ENCODE measurements at places on chromosomes 2 and 18.

- no peak for DNase-seq
Observed at GRCh38 chr2:223860809-223861738, 23.7 kb upstream of the AP1S3 start.

GRCh38 chr2:33444967-33445366 lies 31.5 kb upstream of the RASGRP3 start:
- DNase-seq, result no peak

DNA sequence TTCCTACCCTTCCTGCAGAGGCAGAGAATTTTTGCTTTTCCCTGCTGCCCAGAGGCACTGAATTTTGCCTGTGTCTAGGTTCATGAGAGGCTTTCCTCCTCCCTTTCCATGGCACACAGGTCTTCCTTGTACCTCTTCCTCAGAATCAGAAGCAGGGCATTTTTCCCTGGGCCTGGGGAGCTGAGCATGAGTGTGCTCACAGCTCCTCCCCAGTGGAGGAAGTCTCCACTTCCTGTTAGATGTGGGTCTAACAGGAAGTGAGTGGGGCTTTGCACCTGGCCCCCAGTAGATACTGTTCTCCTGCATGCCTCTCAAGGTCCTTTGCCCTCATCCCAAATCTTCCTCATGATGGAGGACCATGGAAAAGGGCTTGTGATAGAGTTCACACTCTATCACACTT lies 297.2 kb upstream of the FIGN start:
- no peak for DNase-seq

- DNase-seq, result no peak
Observed at GRCh38 chr2:117360586-117360985, 453.9 kb upstream of the DDX18 start.

- DNase-seq, result peak; percentile 54
Observed at GRCh38 chr2:195579776-195580555, 77.1 kb upstream of the SLC39A10 start.

- DNase-seq, result no peak
Observed at GRCh38 chr2:188293601-188294351, 2.1 kb downstream of the GULP1 start.

DNA sequence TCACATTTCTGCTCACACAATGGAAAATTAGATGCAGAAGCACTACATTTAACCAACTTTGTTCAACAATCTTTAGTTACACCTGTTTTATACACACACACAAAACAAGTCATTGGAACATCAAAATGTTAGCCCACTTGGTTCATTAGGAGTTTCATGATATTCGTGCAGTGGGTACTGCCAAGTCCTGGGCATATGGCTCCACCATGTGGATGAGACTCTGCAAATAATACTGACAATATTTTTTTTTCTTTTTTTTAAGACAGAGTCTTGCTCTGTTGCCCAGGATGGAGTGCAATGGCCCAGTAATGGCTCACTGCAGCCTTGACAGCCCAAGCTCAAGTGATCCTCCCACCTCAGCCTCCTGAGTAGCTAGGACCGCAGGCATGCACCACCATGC lies 34.5 kb upstream of the GRB14 start:
- no peak for DNase-seq

- no peak for DNase-seq
Observed at GRCh38 chr2:45901468-45902032, 250.1 kb downstream of the PRKCE start.

- DNase-seq, result peak; percentile 42
Observed at GRCh38 chr2:102256276-102256675, 55.1 kb upstream of the IL1RL1 start.

- DNase-seq, result no peak
Observed at GRCh38 chr18:63961435-63961980, 8.4 kb upstream of the SERPINB8 start.

DNA sequence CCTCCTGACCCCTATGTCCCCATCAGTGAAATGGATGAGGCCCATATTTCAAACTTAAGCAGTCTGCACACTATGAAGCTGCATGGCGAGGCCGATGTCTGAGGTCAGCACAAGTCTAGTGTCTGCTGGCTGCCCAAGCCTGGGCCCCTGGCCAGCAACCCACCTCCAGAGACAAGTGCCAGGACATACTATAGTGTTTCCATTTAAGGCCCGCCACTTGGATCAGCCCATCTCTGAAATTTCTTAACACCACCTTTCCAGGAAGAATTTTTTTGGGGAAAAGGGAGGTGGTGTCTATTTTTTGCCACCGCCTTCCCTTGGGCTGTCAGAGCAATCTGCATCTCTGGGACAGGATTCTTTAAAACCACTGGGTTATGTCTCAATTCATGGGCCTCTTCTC lies 1.8 kb downstream of the ACVR1 start:
- DNase-seq, result no peak

- no peak for DNase-seq
Observed at GRCh38 chr18:11322716-11323115, 173.3 kb upstream of the PIEZO2 start.

- no peak for DNase-seq
Observed at GRCh38 chr2:8249141-8249540, 432.7 kb upstream of the ID2 start.

DNA sequence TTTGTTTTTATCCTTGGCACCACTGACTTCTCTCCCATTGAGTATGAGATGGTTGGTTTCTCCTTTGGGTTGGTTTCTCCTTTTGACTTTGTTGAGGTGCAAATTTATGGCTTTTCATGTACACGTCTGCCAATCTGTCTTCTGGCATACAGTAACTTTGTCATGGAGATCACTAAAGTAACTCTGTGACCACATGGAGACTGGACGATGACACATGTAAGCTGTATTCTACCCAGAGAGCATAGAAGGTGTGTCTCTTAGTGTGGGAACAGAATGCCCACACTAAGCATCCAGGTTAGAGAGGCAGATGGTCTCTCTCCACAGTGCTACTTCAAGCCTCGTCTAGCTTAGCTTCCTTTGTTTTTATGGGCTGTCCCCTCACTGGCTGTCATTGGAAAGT lies 897.5 kb downstream of the SUCLG1 start:
- DNase-seq, result no peak

DNA sequence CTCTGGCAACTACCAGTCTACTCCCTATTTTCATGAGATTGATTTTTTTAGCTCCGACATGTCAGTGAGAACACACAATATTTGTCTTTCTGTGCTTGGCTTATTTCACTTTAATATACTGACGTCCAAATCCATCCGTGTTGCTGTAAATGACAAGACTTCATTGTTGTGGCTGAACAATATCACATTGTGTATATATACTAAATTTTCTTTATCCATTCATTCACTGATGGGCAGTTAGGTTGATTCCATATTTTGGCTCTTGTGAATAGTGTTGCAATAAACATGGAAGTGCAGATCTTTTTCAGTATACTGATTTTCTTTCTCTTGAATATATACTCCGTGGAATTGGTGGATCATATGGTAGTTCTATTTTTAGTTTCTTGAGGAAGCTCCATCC lies 5.8 kb upstream of the TTC21B start:
- no peak for DNase-seq

DNA sequence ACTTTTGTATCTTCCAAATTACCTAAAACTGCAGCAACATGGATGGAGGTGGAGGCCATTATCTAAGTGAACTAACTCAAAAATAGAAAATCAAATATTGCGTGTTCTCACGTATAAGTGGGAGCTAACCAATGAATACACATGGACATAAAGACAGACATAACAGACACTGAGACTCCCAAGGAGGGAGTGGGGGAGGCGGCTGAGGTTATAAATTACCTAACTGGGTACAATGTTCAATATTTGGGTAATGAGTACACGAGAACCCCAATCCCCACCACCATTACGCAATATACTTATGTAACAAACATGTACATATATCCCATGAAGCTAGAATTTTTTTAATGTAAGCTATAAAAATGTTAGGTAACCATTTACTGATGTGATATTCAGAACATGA lies 119.8 kb downstream of the RTTN start:
- DNase-seq, result no peak

GRCh38 chr18:11932393-11932792 lies 24.3 kb upstream of the MPPE1 start:
- no peak for DNase-seq

GRCh38 chr2:133568172-133568571 lies at the start of gene NCKAP5:
NCKAP5 (minus strand) TSS chr2:133568463; CDS start chr2:133517526, 50,937 bp downstream.
- DNase-seq, result no peak

DNA sequence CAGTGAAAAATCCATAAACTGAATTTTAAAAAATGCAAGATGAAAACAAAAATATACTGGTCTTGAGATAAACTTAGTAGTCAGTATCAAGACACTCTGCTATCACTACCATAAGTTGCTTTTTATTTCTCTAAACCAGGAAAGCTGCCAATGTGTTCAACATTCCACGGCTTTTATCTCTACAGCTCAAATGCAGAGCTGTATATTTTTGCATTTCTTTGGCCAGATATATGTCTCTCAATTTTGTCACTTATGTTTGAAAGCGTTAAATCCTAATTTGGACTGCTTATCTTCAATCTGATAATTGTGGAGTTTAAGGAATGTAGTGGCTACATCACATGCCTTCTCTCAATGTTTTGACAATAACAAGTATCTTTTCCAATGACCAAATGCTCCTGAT lies 609.5 kb downstream of the EPHA4 start:
- no peak for DNase-seq

DNA sequence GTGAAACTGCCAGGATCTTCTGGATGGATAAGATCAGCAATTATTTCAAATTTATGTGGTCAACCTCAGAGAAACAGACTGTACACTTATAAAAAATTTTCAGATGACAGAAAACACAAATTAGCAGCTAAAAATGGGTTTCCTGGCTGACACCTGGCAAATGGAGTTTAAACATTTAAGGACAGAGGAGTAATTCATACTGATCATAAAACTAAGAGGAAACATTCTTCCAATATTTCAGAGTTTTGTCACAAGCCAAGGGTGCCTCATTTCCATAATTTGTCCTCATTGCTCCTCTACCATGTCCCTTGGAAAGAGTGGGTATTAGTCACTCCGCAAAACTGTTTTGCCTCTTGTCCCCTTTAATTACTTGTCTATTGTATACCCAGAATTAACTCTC lies 70.2 kb downstream of the TMEFF2 start:
- no peak for DNase-seq

GRCh38 chr2:65608466-65608865 lies 176.1 kb upstream of the SPRED2 start:
- DNase-seq, result no peak

GRCh38 chr2:220478305-220479058 lies 851.1 kb downstream of the SLC4A3 start:
- DNase-seq, result no peak

- DNase-seq, result no peak
Observed at GRCh38 chr2:105373895-105374401, 24.9 kb downstream of the FHL2 start.

GRCh38 chr2:11495844-11496681 lies 30.1 kb upstream of the E2F6 start:
- no peak for DNase-seq

- DNase-seq, result no peak
Observed at GRCh38 chr18:5503740-5504139, 40.1 kb downstream of the EPB41L3 start.

- no peak for DNase-seq
Observed at GRCh38 chr2:166351319-166351718, 24.4 kb downstream of the SCN9A start.

DNA sequence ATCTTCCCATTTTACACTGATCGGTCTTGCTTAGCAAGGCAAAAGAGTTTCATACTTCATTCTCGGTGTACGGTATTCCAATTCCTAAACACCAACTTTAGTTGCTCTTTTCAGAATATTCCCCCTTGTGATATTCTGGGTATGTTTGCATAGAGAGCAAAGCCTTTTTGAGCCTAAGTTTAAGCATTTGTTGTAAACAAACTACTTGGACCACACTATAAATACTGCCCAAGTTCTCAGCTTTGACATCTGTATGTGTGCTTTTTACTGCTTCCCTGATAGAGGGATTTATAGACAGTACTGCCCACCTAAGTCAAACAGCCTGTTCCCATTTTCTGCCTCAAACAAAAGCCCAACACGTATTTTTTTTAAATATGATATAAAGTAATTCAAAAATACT lies 36.9 kb downstream of the CCBE1 start:
- no peak for DNase-seq

DNA sequence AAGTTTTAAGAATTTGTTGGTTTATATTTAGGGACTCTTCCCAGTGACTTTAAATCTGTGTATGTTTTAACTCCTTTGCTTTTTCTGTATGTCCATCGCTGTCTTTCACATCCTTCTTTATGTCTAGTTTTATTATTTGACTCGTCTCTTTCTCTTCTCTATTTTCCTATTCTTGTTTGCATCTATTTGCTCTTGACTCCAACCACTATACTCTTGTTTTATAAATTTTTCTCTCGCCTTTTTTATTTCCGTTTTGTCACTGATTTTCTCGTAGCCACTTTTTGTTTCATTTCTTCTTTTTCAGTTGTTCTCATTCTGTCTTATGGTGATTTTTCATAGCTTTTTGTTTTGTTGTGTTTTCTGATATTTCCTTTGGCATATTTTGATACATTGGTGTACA lies 170.5 kb upstream of the NETO1 start:
- no peak for DNase-seq

DNA sequence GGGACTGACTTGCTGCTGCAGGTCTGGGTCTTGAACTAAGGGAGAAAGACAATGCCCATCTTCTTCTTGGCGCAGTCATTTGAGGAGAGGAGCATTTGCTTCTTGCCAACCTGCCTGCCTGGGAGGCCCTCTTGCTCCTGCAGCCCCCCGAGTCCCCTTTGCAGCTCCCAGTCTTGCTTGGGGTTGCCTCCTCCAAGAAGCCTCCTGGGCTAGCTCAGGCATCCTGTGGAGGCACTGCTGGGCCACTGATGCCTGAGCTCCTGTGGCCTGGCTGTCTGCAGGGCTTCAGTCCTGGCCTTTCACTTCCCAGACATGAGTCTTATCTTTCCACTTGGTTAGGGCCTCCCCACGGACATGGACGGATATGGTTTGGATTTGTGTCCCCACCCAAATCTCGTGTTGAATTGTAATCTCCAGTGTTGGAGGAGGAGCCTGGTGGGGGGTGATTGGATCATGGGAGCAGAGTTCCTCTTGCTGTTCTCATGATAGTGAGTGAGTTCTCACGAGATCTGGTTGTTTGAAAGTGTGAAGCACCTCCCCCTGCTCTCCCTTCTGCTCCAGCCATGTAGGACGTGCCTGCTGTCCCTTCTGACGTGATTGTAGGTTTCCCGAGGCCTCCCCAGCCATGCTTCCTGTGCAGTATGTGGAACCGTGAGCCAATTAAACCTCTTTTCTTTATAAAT lies 17.3 kb downstream of the HPCAL1 start:
- no peak for DNase-seq

DNA sequence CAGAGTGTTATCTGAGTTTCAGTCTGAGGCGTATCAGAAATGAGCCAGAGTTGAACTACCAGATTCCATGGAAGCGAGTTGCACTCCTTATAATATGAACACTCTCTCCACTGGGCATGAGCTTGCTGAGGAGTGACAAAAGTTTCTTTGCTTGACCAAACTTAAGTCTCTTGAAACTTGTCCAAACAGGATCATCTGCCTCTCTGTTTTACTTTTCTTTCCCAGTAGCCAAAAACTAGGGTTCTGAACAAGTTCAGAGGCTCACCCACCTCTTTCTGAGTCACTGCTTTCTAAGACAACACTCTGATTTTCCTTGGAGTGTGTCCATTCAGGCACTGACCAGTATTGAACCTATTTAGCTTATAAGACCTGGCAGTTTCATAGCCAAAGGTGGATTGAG lies 233.2 kb upstream of the TCF4 start:
- no peak for DNase-seq

GRCh38 chr2:127090281-127091120 lies 16.5 kb downstream of the BIN1 start:
- DNase-seq, result no peak
